ENCODE measurements at places on chromosomes 6 and 20. TPM values are rescaled to one million over a fixed set of nuclear protein-coding genes. Genes with fewer than 3 reads are reported as not detected.

The PACSIN1 gene
- 0.84 TPM for total RNA-seq

The GSTA3 gene
- total RNA-seq, result not detected

The ZHX3 gene
- total RNA-seq, result 98.6 TPM

The SEMG1 gene
- not detected for total RNA-seq

The PLEKHG1 gene
- total RNA-seq, result 36.2 TPM

The BHLHE23 gene
- not detected for total RNA-seq

The LHFPL5 gene
- total RNA-seq, result not detected

The POU3F2 gene
- not detected for total RNA-seq

The GJA10 gene
- total RNA-seq, result not detected

The C6orf52 gene
- total RNA-seq, result not detected

The HLA-DQA1 gene
- total RNA-seq, result 46.2 TPM

The EEF1A2 gene
- total RNA-seq, result 1.5 TPM

The ADGRF4 gene
- not detected for total RNA-seq

The TPBG gene
- 20.1 TPM for total RNA-seq

The RAET1L gene
- not detected for total RNA-seq

The RIPOR3 gene
- total RNA-seq, result 8.0 TPM

The PDYN gene
- total RNA-seq, result not detected

The HRH3 gene
- total RNA-seq, result not detected

The PAK5 gene
- 0.33 TPM for total RNA-seq

The FAM83B gene
- total RNA-seq, result not detected

The C6orf62 gene
- 72.7 TPM for total RNA-seq

The CYP21A2 gene
- 2.3 TPM for total RNA-seq

The ADGRF1 gene
- total RNA-seq, result not detected

The BMP7 gene
- total RNA-seq, result 1.0 TPM

The ME1 gene
- total RNA-seq, result 10.9 TPM

The PLTP gene
- 113 TPM for total RNA-seq

The SSTR4 gene
- not detected for total RNA-seq

The TFAP2C gene
- 0.39 TPM for total RNA-seq

The ABHD16B gene
- not detected for total RNA-seq

The KCNK15 gene
- 16.1 TPM for total RNA-seq

The PRRT1 gene
- 3.6 TPM for total RNA-seq

The ARFGEF3 gene
- total RNA-seq, result 2.5 TPM

The PRDM13 gene
- total RNA-seq, result not detected

The PAX1 gene
- not detected for total RNA-seq

The CDH22 gene
- not detected for total RNA-seq

The PPARD gene
- 27.7 TPM for total RNA-seq

The EYA4 gene
- 1.7 TPM for total RNA-seq

The PLCB1 gene
- total RNA-seq, result 10.7 TPM

The CTAGE9 gene
- total RNA-seq, result not detected

The NMBR gene
- total RNA-seq, result not detected

The LGSN gene
- total RNA-seq, result not detected

The MYCT1 gene
- 11.9 TPM for total RNA-seq

The NNAT gene
- total RNA-seq, result not detected

The CST5 gene
- total RNA-seq, result not detected

The ZNF133 gene
- 19.0 TPM for total RNA-seq

The SLC32A1 gene
- not detected for total RNA-seq

The TRDN gene
- 0.23 TPM for total RNA-seq

The DYNLT2 gene
- 1.2 TPM for total RNA-seq

The FABP7 gene
- total RNA-seq, result not detected

The SDCBP2 gene
- 5.3 TPM for total RNA-seq
